ENCODE measurements at places on chromosomes 13 and 19.

GRCh38 chr13:81393721-81394120 is 1052.8 kb upstream of the SPRY2 start:
- DNase-seq: no peak

DNA sequence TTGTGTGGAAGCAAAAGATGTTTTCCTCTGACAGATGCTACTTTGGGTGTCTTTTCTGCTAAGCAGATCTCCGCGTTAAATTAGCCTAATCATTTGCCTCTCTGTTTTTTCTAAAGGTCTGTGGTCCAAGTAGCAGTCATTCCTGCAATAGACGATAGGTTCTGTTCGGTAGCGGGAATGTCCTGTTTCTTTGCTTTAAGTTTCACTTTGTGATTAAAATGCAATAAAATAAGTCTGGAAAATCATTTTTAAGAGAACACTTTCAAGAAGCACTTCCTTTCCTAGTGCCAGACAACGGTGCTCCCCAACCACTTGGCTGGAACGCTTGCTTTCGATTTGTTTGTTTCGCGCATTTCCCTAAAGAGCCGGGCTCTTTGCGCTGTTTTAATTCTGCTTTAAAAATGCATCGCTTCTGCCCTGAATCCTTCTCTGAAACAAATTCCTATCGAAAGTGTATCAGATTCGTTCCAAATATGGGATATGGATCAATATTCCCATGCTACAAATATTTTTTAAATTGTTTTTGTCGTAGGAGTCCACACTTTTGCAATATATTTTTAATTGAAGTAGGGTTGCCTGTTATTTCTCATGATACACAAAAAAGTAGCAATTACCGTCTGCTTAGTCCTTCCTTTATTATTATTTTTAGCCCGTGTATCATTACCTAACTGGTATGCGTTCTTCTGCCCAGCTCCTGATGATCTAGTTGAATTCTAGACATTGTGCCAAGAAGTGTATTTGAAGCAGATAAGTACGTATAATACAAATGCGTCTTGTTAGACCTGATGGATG is 14.2 kb downstream of the ZIC2 start:
- DNase-seq: no peak

GRCh38 chr19:30395283-30395682 is 23.1 kb downstream of the ZNF536 start:
- no peak for DNase-seq

DNA sequence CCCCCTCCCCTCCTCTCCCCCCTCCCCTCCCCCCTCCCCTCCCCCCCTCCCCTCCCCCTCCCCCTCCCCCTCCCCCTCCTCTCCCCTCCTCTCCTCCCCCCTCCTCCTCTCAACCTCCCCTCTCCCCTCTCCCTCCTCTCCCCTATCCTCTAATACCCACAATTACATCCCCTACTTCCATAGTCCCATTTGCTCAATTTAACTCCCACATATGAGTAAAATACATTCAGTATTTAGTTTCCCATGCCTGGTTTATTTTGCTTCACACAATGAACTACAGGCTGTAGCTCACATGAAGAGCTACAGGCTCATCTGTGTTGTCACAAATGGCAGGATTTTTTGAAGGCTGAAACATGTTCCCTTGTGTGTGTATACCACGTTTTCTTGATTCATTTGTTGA is 6.9 kb downstream of the NLRP5 start:
- DNase-seq: no peak

DNA sequence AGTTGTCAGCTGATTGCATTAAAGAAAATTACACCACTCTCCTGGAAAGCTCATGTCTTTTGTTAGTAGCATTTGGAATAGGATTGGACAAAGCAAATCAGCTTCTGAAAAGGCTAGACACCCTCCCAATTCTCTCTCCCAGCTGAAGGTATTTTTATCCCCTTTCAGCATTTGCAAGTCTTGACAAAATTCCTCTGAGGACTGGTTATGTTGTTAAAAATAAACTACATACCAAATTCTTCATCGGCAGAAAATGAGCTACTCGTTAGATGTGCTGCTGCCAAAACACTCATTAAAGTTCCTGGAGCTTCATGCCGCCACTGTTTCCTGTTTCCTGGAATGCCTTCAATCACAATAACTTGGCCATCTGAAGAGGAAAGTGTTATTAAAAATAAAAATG is 37.1 kb downstream of the UTP14C start:
- no peak for DNase-seq

DNA sequence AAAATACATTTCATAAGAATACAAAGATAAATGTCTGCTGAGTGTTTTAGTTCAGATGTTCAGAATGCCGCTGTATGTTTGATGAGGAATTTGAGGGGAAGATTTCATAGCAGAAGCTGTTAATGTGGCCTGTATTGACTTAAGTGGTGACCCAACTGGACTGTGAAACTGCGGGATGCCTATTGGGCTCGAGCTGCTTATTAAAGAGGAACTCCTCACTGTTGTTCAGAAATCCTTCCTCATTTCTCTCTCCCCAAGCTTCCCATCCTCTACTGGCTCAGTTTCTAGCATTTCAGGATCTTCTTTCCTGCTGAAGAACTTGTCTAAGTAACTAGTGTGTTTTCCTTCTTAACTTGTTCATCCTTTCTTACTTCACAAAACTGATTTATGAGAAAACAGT is 20.4 kb downstream of the DGKH start:
- DNase-seq: no peak

GRCh38 chr19:49113762-49114629 is at the start of gene LIN7B:
LIN7B (plus strand) TSS chr19:49114370; CDS start chr19:49114405, 35 bp downstream.
- DNase-seq: peak; percentile 57

GRCh38 chr19:2375353-2376121 is 15.5 kb downstream of the TMPRSS9 start:
- peak; percentile 9 for DNase-seq

DNA sequence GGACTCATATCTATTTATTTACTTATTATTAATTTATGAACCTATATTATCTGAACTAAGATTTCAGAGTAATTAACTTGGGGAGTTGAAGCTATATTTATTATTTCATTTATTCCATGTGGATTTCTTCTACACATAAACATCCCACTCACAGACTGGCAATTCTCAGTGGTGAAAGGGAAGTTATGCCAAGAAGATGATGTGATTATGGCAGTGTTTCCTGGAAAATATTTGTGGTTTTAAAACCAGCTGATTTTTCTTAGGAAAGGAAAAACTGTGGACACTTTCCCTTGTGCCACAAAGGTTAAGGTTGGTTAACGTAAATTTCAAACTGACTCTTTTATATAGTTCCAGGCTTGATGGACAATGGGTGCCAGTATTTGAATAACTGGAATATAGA is 513.1 kb downstream of the SLITRK6 start:
- DNase-seq: no peak

DNA sequence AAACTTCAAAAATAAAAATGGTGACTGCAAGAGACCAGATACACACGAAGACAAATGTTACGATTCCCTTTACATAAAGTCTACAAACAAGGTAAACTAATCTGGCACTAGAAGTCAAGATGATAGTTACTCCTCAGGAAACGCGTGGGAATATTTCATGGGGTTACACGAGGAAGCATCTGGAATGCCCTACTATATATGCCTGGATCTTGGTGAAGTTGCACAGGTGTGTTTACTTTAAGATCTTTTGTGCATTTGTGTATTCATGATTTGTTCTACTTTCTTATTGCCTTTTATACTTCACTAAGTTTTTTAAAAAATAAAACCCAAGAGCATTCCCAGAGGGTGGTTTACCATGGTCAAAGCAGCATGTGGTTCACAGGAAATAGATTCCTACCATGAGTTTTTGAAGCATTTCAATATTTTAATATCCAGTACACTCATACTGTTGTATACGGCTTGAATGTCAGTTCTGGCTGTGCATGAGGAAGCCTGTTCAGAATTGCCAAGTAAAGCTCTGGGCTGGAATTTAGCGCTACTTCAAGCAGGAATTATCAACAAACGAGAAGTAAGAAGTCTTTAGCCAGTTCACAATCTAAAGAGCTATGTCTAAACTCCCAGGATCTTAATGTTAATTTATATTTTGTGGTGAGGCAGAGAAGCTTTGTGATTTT is 239.8 kb upstream of the KLHL1 start:
- DNase-seq: no peak

GRCh38 chr13:73496711-73497110 is 437.9 kb downstream of the KLF5 start:
- peak; percentile 1 for DNase-seq

GRCh38 chr19:46014941-46015686 is 7.7 kb downstream of the PGLYRP1 start:
- DNase-seq: peak; percentile 35

DNA sequence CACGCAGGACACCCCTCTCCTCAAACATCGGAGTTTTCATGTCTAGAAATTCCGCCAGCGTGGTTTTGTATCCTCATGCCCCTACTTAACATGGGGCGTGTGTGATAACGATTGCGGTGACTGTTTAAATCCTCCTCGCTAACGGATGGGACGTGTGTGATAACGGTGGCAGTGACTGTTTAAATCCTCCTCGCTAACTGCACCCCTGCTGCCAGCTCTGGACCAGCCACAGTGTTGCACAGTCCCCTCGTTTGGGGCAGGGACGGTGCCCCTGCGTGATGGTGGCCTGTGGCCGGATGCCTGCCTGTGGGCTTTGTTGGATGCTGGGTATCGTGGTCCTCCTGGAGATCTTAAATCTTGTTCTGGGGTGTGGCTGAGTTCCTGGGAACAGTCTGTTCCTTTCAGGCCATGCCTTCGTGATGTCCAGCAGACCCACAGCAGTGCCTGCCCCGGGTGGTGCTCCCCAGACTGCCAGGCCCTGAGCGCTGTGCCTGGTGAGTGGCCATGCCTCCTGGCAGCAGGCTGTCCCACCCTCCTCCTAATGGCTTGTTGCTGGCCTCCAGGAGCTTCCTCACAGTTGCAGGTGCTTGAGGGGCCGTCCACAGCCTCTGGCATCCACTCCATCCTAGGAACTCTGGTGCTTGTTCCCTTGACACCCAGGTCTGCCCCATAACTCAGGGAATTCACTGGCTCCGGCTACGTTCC is 122.5 kb upstream of the MCF2L start:
- DNase-seq: no peak

DNA sequence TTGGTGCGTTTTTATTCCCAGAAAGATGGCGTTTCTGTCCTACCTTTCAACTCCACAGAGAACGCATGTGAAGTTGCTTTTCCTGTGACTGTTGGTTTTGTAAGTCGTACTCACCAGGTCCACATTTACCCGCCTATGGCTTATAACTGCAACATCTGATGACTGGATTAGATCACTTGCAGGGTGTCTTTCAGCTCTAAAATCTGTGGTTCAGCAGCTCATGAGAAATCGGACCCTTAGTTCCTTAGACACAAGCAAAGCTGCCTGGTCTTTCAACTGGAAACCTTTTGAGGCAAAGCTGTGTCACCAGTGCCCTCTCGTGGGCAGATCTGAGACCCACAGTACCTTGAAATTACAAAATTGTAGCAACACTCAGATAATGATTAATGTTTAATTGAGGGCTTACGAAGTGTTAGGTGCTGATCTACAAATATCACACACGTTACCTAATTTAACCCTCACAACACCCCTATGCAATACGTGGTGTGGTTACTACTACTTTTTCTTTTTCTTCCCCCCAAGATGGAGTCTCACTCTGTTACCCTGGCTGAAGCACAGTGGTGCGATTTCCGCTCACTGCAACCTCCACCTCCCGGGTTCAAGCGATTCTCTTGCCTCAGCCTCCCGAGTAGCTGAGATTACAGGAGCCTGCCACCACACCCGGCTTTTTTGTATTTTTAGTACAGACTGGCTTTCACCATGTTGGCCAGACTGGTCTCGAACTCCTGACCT is 65.4 kb downstream of the RUBCNL start:
- peak; percentile 54 for DNase-seq

DNA sequence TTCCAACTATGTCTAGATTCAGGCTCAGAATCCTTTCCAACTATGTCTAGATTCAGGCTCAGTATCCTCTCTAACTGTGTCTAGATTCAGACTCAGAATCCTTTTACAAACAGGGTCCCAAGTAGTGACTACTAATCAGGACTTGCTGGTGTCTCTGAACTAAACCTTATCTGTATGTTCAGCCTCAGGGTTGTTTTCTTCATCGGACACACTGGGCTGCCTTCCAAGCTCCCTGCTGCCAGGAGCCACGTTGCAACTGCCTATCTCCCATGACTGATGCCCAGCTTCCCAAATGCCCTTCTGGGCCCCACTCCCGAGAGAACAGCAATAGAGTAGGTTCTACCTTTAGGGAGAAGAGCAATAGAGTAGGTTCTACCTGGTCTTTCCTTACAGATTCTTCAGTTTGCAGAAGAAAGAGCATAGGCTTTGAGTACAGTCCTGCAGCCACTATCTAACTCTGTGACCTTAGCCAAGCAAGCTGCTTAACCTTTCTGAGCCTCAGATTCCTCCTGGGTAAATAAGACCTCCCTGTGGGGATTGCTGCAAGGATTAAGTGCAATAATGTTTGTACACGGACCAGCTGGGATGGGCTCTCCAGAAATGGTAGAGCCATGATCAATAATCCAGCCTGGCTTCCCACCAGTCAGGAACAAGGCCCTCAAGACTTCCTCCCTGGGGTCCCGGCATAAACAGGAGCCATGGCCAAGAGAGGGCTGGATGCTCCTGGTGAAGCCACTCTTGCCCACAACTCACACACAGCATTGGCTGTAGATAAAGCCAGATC is 61.5 kb downstream of the ZIC5 start:
- peak; percentile 24 for DNase-seq

GRCh38 chr13:99218969-99219368 is 18.3 kb downstream of the UBAC2 start:
- no peak for DNase-seq

GRCh38 chr13:80339563-80339911 is 1.4 kb downstream of the SPRY2 start:
- no peak for DNase-seq

GRCh38 chr13:39590466-39591036 is 12.4 kb downstream of the LHFPL6 start:
- DNase-seq: no peak

DNA sequence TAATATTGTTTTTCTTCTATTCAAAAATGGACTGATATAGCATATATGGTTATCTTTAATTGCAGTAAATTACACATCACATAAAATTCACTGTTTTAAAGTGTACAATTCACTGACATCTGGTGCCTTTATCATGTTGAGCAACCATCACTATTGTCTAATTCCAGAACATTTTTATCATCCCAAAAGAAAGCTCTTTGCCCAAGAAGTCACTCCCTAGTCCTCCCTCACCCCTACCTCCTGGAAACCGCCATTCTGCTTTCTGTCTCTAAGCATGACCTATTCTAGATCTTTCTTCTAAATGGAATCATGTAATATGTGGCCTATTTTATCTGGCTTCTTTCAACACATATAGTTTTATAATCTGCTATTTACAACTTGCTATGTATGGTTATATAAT is 525.6 kb downstream of the DCT start:
- DNase-seq: no peak

- DNase-seq: no peak
These were observed 77.4 kb upstream of the PCDH8 start for GRCh38 chr13:52925775-52926285.

DNA sequence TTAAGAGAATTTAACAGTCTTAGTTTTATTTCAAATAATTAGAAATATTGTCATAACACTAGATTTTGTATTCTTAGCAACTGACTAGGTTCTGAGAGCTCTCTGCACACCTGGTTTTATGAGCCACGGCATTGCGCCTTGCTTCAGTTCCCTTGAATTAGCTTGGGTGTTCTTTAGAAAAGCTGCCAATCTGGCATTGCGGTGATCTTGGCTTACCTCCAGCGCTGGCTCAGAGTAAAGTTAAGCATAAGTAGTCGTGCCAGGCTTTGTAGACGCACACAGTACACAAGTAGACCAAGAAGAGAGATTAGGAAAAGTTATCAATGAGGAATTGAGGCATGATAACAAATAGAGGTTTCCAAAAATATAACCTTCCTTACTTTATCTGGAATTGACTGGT is 45.7 kb downstream of the TPP2 start:
- DNase-seq: peak; percentile 5
